ENCODE measurements at places on chromosomes 4 and X.

- no peak for DNase-seq
Measured at GRCh38 chrX:150961631-150962030, 21.5 kb upstream of the HMGB3 start.

- no peak for DNase-seq
Measured at GRCh38 chrX:153592966-153593688, 5.8 kb downstream of the CCNQ start.

DNA sequence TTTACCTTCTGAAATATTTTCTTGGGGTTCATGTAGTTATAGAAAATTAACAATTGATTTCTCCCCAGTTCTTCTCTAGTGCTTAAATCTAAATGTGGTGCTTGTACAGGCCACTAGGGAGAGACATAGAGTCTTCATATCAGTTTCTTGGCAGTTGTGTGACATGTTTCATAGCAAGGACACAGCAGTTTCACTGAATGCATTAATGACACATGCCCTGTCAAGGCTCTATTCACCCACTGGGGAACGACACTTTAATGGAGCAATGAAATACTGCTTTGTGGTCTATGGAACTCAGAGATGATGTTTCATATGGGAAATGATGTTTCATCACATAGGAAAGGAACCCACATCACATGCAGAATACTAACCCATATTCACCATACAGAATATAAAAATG, 2.8 kb downstream of the VEGFC start:
- no peak for DNase-seq

DNA sequence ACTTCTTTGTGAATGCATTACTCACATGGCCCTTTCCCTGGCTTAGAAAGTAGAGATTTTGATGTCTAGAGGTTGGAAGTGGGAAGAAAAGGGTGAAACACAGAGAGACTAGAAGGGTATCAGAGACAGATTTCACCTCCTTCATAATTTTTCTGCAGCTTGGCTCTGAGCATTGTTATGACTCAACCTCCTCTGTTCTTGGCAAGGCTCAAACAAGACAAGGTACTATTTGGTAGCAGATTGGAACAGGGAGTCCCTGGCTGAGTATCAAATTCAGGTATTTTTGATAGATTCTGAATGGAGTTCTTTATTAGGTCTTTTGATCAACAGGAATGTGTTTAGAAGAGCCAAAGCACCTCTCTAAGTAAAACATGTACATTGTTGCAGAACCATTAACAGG, 146.3 kb upstream of the CHRDL1 start:
- DNase-seq = no peak

DNA sequence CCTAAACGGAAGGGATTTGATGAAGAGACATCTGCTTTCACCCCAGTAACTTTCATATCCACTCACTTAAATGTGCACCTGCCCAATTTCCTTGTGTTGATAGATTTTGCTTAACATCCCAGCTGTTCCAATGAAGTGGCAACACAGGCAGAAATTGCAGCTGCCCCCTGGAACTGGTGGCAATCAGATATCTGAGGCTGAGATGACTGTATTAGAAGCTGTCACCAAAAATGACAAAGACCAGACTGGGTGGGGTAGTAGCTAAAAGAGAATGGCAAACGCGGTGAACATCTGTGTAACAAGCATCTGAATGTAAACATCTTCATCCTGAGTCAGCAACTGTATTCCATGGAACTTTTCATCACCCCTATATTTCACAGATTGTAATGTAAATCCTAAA, 17.1 kb downstream of the GABRA2 start:
- DNase-seq = no peak

GRCh38 chrX:70132877-70133302, 357 bp upstream of the IGBP1 start:
- DNase-seq = no peak

DNA sequence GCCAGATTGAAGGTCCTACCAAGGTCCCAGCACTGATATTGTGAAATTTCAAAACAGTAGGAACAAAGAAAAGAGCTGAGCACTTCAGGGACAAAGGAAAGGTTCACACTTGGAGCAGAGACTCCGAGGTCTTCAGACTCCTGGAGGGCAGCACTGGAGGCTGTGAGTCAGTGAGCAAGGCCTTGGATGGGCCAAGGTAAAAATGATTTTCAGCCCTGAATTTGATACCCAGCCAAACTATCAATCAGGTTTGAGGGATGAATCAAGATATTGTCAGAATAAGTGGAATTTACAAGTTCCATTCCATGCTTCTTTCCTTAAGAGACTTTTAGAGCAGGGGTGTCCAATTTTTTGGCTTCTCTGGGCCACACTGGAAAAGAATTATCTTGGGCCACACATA, 111.7 kb downstream of the ADRA2C start:
- DNase-seq = no peak

- DNase-seq = no peak
Measured at GRCh38 chr4:102157984-102158383, 187.3 kb downstream of the SLC39A8 start.

DNA sequence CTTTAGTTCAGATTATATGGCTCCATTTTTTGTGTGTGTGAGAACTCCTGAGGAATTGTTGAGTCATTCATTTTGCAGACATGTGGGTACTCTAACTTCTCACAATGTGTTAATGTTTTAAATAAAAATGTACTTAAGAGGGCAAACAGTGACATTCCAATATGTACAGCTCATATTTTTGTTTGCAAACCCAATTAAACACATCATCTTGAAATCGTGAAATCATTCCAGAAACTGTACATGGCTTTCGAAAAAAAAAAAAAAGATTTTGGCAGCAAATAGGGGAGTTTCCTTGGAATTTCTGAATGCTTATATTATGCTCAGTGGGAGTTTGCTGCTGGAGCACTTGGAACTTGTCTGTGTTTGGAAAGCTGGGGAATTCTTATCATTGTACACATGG, 85.0 kb downstream of the HPGD start:
- no peak for DNase-seq

GRCh38 chrX:39452401-39452800, 645.4 kb downstream of the BCOR start:
- DNase-seq = no peak

- no peak for DNase-seq
Measured at GRCh38 chrX:33987458-33987857, 144.7 kb downstream of the FAM47A start.

DNA sequence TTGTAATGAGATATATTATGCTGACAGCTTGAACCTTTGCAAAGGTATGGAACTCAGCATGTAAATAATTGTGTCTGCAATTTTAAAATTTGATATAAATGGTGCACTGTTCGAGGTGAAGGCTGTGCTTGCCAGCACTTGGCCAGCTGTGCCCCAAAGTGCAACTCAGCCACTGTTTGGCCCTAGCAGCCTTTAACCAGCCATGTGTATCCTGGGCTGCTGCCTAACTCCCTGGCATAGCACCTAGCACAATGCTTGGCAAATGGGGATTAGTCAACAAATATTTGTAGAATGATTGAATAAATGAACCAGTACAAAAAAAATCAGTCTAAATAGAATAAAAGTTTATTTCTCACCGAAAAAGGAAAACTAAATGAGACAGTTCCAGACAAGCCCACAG, 83.8 kb upstream of the ZIC3 start:
- no peak for DNase-seq

- no peak for DNase-seq
Measured at GRCh38 chr4:7634661-7635251, 200.0 kb upstream of the PSAPL1 start.

DNA sequence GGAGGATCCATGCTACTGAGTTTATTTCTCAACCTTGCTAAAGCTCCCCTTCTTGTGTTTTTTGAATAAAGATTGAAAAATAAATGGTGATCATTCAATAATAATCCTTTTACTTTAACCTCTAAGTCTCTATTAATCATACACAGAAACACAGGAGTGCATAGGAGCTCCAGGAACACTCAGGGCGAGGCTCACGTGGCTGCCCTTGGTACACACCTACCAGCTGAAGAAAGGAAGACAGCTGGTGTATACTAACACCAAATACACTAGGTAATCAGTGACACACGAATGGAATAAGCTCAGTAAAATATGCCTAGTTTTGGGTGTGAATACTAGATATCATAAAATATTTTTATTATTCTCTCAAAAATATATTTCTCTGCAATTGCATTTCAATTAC, 26.2 kb downstream of the CCDC149 start:
- no peak for DNase-seq

DNA sequence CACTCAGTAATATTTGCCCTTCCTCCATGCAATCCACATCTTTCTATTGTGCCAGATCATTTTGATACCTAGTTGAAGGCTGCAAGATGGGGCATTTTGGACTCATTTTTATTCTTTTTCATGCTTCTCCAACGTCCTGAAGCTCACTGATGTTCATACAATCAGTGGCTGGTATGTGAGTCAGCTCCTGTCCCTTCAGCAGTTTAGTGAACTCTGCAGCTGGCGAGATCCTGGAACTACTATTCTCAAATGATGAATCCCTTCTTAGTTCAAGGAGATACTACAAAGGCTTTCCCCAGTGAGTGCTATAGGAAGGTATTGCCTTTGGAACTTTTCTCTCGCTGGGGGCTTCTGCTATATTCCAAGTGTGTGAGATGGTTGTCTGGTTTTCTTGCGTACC, 9.6 kb upstream of the CCDC149 start:
- DNase-seq = no peak

DNA sequence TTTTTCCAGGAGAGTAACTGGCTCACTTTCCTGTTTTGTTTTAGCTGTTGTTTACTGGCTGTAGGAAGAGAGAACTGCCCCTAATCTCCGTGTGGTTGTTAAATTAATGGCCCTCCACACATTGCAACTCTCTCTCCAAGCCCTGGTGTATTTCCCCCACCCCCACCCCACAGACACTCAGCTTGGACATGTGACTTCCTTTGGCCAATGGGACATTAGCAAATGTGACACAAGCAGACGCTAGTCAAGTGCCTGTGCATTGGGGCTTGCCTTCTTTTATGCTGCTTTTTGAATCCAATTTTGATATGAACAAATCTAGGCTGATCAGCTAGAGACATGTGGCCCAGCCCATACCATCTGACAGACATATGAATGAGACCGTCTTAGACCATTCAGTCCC, 59.6 kb upstream of the TAB3 start:
- DNase-seq = no peak

DNA sequence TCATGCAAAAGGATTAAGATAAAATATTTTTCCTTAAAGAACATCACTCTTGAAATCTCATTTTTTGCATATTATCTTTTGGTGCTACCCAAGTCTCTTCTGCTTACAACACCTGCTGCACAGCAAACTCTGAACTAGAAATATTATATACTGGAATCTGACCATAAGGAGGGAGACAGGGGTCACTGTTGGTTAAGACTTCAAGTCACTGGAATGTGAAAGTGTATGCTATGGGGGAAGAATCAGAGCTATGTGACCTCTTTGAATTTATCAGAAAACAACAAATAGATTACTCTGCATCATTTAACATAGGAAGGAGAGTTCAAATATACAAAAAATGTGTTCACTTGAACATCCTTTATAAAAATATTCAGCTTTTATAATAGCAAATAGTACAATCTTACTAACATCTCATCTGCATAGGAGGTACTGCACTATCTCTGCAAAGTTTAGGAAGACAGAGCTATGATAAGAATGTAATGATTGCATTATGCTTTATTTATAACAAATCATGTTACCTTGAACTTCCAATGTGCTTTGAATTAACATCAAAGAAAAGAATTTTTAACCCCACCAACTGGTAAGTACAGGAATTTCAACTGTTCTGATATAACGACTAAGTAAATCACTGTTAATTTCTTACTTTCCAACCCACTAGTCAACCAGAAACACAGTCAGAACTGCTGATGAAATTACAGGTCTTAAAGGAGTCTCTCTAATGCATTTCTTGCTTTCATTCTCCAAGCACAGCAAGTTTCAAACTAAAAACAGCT, 69.8 kb downstream of the ZNF827 start:
- no peak for DNase-seq

GRCh38 chr4:53040459-53040815, 178.3 kb downstream of the RASL11B start:
- no peak for DNase-seq

GRCh38 chrX:151169783-151170182, 6.6 kb upstream of the GPR50 start:
- DNase-seq = no peak

GRCh38 chr4:121783210-121783609, 17.9 kb upstream of the EXOSC9 start:
- DNase-seq = no peak

DNA sequence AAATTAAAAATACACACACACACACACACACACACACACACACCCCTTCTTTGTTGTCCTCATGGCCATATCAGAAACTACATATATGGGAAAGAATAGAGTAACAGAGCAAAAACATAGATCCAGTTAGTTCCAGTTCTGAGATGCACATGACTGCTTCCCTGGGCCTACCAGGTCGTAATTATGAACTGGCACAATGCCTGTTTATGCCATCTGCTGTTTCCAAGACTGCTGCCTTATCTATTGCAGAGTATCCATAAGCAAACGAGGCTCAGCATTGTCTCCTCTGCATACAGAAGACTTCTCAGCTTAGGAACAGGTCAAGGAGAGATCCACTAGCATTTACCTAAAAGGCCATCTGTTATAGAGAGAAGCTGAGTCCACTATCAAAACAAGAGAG, 789.0 kb downstream of the TECRL start:
- DNase-seq = no peak

- no peak for DNase-seq
Measured at GRCh38 chr4:100081491-100081890, 108.8 kb downstream of the DDIT4L start.

DNA sequence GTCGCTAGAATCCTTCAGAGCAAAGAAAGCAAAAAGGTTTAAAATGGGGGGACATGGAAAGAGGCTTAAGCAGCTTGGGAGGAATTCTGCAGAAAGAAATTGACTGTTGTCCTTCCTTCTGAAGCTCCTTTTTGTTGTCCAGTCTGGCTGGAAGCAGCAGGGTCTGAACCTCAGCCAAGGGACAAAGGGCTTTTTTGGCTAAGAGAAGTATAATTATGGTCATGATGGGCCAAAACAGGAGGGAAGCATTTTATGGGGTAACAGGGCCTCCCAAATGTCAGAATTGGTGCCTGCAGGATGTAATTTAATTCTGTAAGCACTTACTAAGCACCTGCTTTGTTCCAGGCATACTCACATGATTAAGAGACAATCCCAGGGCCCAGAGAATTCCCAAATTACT, 74.2 kb upstream of the CPEB2 start:
- no peak for DNase-seq

All from esophagus squamous epithelium (tissue), 5 donors.